ENCODE measurements at places on chromosomes 11 and 22.

- peak; percentile 12 for DNase-seq
These were observed 504.3 kb downstream of the FAM181B start for GRCh38 chr11:82229341-82229740.

DNA sequence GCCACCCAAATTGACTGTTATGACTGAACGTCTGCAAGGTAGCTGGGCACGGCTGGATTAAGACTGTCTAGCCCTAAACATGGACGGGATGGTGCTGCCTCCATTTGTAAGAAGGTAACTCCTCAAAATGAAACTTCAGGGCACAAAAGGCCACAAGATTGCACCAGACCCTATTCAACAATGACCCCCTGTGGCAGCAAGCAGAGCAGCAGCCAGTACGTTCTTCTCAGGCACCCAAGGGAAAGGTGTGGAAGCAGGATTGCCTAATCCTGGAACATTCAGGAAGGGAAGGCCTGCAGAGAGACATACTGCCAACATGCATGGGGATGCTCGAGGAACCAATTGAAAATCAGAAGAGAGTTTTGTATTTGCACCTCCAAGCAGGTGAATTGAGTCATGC is 4.5 kb upstream of the TBX10 start:
- no peak for DNase-seq

DNA sequence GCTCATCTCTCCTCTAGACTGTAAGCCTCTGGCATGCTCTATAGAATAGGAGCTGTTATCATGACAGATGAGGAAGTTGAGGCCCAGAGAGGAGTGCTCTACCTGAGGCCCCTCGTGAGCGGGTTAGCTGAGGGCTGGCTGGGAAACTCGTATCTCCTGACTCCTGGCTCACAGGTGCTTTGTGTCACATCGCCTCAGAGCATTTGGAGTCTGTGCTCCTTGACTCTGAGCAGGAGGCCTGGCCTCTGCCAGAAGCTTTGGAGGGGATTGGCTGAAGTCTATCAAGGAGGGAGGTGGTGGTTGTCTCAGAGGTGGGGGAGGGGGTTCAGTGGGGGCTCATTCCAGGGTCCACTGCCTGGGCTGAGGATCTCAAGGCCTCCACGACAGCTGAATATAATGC is 7.4 kb downstream of the KCNC1 start:
- no peak for DNase-seq

DNA sequence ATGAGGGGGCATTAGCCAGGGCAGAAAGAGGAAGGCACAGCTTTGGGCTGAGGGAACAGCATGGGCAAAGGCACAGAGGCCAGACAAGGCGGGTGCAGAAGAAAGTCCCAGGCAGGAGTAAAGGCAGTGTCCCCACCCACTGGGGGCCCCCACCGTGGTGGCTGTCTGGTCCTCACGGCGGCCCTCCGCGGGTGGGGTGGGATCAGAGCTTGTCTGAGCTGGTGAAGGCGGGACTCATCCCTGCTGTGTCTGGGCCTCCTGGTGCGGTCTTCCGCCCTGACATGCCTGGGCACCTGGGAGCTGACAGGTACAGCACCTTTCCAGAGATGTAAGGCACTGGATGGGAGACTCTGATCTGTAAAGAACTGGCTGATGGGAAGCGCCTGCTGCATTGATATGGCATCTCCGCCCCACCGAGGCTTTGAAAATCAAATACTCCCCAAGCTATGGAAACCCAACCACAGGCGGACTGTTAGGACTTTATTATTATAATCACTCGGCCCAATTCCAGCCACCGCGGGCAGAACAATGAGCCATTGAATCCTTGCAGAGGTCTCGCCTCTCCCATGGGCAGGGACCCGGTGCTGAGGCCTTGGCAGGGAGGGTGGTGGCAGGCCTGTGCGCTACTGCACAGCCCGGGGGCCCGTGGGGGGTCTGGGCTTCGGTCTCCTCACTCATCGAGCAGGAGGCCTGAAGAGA is 14.2 kb upstream of the GNB1L start:
- no peak for DNase-seq

- DNase-seq: no peak
These were observed 30.1 kb upstream of the TMEM45B start for GRCh38 chr11:129785383-129786111.

DNA sequence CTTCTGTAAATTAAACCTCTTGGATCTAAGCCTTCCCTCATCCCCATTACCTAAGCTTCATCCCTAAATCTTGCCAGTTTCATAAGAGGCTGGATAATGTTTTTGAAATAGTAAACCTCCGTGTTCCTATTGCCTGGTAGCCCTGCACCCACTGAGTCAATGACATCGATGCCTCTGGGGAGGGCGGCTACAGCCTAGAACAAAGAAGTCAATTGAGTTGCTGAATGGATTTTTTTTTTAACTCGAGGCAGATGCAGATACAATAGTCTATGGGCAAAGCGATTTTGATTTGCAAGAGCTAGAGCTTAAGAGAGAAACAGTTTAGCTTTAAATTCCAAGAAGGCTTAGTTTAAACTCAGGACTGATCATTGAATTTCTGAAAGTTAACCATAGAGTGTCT is 121.3 kb downstream of the NECTIN1 start:
- no peak for DNase-seq

GRCh38 chr11:47377571-47378009 is 757 bp downstream of the SPI1 start:
- no peak for DNase-seq

DNA sequence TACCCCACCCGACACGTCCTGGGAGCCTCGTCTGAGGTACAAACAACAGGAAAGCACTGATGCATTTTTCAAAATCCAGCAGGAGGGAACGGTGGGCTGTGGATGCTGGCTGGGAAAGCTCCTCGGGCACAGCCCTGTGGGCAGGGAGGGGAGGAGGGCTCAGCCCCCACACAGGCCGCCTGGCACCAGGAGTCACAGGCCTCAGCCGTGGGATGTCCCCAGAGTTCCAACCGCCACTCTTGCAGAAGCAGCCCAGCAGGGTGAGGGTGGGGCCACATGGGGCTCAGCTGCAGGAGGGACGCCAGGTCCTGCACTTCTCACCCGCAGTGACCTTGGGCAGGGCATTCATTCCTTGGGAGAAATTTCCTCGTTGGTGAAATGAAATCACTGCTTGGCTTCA is 274.6 kb downstream of the BRD1 start:
- no peak for DNase-seq

DNA sequence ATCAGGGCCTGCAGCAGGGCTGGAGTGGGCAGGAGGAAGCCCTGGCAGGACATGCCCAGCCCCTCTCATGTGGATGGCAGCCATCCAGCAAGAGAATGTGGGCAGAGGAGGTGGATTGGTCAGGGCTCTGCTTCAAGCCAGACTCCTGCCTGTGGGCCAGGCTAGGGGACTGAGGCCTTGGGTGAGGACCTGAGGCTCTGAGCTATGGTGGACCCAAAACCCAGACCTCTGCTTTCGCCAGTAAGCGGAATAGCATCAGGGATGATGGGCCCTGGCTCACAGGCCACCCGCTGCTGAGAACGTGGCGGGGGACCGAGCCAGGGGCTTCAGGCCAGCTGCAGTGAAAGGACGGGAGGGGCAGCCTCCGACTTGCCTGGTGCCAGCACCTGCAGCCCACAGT is 57.4 kb downstream of the LINC01488 start:
- no peak for DNase-seq

- no peak for DNase-seq
These were observed 3.6 kb downstream of the PEX26 start for GRCh38 chr22:18081416-18081815.

- no peak for DNase-seq
These were observed 52.3 kb downstream of the RASSF10 start for GRCh38 chr11:13061294-13061990.

DNA sequence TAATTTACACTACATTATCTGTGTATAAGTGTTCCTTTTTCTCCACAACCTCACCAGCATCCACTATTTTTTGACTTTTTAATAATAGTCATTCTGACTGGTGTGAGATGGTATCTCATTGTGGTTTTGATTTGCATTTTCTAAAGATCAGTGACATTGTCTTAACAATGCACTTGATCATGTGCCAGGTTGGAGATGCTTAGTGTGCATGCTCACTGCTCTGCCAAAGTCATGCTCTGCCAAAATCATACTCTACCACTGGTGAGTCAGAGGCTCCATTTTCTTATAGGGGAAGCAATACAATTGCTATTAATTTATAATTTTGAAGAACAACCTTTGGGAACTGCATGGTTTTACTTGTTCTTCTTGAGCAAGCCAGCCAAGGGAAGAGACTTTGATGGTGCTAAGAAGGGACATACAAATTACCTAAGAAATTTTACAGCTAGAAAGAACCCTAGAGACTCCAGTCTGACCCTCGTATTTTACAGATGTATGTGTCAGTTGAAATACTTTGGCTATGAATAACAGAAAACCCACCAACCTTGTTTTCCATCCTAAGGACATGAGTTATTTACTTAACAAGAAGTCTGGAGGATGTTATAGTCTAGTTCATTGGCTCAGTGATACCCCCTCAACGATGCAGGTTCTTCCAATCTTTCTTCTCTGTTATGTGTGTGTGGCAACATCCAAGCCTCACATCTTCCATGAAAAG is 368.9 kb downstream of the DDX10 start:
- DNase-seq: no peak

DNA sequence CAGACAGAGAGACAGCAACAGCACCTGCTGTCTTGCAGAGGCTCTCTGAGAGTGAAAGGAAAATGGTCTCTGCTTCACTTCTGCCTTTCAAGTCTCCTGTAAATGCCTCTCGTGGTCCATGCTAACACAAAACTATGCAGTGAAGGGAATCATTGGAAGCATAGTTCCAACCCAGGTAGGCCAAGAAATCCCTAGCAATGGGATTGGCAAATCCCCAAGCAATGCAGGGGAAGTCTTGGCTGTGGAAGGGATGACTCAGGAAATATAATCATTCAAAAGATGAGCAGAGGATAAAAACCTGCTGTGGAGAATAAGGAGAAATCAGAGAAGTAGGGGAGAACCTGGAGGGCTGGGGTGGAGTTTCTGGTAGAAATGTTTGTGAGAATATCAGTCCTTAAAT is 216.1 kb upstream of the ZBED5 start:
- no peak for DNase-seq

GRCh38 chr11:73356979-73357860 is 19.0 kb upstream of the RELT start:
- no peak for DNase-seq

DNA sequence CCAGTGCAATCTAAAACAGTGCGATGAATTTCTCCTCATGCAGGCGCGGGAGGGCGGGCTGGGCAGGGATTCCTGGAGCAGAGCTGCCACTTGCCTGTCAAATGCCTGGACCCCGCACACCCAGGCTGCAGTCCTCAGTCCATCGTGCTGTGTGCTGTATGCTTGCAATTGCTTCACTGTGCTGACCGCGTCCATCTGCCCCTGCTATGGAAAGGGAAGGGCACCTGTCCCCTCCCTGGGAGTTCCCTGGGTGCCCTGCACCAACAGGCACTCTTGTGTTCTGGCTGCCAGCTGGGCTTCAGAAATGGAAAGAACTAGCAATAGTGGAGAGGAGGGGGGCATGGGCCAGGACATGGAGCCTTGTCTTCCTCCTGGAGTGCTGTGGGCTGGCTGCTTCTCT is 185.4 kb upstream of the B3GAT1 start:
- DNase-seq: no peak

GRCh38 chr11:87173185-87174039 is 135.7 kb downstream of the TMEM135 start:
- DNase-seq: peak; percentile 25

- no peak for DNase-seq
These were observed 3.0 kb upstream of the CHEK1 start for GRCh38 chr11:125621995-125622394.

Measured in CD4-positive, alpha-beta T cell treated with Interleukin-15 for 4 hours (primary cell).